ENCODE measurements at places on chromosomes 11 and 22.
A peak's percentile ranks its signal among the peaks of the same experiment; 100 is the strongest.

DNA sequence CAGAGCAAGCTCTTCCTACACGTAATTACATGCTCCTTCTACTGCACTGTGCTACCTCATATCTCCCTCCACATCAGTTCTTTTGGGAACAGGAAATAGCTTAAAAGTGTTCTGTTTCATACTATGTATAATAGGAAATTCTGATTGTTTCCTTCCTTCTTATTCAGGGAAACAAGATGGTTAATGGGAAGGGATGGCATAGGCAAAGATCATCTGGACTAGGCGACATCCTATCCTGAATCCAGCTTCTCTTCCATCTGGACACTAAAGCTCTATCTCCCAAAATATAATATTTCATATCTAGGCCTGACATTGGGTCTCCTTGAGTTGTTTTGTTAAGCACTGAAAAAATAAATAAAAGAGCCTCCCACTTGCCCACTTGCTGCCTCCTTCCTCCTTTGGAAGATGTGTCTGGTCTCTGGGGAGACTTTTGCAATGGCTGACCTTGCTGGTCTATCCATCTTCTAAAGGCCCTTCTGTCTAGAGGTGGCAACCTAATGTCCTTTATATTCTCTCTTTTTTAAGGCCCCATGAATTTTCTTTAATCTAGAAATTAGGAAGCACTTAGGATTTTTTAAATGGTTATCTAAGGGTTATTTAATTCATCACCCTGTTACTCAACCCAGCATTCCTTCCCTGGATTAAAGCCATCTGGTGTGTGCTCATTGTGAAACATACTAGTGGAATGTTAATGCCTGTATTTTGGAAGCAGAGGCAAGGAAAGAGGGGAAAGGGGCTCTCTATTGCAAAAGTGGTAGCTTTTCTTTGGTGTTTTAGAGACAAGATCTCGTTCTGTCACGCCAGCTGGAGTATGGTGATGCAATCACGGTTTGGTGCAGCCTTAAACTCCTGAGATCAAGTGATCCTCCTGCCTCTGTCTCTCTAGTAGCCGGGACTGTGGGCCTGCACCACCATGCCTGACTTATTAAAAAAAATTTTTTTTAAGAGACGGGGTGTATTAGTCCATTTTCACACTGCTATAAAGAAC is 20.6 kb downstream of the CLMP start:
- DNase-seq: peak; percentile 95

DNA sequence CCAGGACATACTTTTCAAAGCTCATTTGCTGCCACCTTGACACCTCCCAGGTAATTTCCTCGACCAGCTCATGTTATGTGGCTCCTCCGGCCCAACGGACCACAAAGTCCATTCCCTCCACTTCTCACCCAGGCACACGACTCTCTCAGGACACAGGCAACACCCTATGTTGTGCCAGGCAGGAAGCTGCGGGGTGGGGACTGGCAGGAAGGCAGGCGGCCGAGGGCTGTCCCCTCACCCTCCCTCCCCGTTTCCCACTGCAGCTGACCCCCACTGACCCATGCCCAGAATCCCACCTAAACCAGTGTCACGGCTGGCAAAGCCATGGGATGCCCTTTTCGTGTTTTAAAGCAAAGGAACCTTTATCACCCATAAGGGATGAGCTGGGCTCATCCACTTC is 20.8 kb downstream of the CELSR1 start:
- DNase-seq: no peak

- DNase-seq: no peak
Measured at GRCh38 chr11:111298413-111299100, at the start of gene POU2AF3. Gene POU2AF3 (plus strand): TSS chr11:111298546. CDS start chr11:111298582, 36 bp downstream.

DNA sequence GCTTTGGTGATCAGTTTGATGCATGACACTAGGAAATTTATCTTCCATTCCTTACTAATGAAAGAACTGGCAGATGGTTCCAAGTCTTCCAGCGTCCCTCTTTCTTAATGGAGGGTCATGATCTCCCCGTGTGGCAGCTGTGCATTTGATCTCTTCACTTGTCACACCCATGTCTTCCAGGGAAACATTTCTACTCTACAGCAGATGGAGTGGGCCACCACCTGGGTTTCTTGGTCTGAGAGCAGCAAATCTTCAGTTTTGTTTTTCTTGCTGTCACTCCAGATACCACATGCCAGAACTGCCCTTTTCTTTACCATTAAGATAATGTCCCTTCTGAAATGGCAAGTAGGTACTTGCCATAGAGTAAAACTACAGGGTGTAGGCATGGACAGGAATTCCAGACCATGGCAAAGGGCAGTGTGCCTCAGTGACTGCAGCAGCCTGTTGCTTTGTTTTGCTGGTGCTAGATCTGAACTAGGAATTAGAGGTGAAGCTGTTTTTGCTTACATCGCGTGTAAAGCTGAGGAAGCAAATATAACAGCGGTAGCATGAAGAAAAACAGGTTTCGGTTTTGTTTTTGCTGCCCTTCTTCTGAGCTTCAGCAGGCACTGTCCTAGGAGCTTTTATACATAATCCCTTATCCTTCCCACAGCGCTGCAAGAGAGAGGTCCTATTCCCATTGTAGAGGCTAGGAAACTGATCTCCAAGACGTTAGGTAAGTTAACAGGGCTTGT is 20.7 kb upstream of the C11orf96 start:
- DNase-seq: no peak

- no peak for DNase-seq
Measured at GRCh38 chr22:35008213-35008612, 57.7 kb upstream of the ISX start.

DNA sequence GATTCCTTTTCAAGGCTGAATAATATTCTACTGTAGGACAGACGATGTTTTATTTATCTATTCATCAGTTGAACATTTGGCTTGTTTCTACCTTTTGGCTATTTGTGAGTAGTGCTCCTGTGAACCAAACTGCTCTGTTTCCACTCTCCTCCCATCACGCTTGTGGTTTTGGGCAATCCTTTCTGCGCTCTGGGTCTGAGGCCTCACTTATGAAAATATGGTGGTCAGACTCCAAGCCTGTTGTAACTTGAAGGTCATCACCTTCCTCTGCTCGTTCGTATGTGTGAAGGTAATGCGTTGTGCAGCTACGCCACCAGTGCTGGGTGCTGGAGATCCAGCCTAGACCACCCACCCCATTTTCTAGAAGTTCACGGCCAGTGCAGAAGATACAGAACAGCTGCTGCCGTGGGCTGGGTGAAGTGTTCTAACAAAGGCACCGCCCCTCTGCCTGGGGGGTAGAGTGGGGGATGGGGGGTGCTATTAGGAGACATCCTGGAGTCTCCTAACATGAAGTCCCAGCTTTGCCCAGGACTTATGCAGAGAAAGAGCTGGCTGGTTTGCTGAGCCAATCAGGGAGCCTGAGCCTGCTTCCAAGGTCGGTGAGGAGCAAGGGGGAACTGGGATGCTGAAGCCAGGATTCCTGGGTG is 21.0 kb downstream of the PTPN5 start:
- DNase-seq: no peak

- no peak for DNase-seq
Measured at GRCh38 chr11:70912226-70912840, 340.0 kb downstream of the SHANK2 start.

GRCh38 chr11:30585125-30585891 is 845 bp downstream of the MPPED2 start:
- DNase-seq: no peak

GRCh38 chr22:24159650-24160049 is 21.6 kb upstream of the SUSD2 start:
- no peak for DNase-seq

DNA sequence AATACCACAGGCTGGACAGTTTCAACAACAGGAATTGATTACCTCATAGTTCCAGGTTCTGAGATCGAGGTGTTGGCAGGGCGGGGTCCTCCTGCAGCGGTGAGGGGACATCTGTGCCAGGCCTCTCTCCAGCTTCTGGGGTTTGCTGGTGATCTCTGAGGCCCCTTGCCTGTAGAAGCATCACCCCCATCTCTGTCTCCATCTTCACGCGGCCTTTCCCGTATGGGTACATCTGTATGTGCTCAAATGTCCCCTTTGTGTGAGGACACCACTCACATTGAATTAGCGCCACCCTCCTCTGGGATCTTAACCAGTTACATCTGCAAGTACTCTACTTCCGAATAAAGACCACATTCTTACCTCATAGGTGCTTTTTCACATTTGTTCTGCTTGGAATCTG is 1029.9 kb downstream of the BRD1 start:
- no peak for DNase-seq

DNA sequence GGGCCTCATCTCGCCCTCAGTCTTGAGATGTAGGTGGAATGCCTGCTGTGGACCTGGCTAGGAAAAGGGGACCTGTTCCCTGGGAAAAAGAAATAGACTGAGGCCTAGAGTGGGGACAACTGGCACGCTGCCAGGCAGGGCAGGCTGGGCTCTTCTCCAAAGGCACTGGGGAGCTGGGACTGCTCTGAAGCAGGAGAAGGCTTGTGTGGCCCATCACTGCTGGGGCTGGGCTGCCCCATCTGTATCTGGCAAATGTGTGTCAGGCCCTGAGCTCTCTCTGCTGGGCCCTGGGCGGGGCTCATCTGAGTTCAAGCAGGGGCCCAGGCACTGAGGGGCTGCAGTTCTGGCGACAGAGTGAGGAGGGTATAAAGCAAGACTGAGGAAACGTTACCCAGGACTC is 32.9 kb downstream of the ARVCF start:
- DNase-seq: no peak

- DNase-seq: no peak
Measured at GRCh38 chr11:47360341-47360740, 7.8 kb upstream of the MYBPC3 start.

GRCh38 chr11:113651023-113651422 is 55.1 kb downstream of the TMPRSS5 start:
- DNase-seq: no peak

- no peak for DNase-seq
Measured at GRCh38 chr11:102361086-102362031, 14.3 kb downstream of the BIRC2 start.

DNA sequence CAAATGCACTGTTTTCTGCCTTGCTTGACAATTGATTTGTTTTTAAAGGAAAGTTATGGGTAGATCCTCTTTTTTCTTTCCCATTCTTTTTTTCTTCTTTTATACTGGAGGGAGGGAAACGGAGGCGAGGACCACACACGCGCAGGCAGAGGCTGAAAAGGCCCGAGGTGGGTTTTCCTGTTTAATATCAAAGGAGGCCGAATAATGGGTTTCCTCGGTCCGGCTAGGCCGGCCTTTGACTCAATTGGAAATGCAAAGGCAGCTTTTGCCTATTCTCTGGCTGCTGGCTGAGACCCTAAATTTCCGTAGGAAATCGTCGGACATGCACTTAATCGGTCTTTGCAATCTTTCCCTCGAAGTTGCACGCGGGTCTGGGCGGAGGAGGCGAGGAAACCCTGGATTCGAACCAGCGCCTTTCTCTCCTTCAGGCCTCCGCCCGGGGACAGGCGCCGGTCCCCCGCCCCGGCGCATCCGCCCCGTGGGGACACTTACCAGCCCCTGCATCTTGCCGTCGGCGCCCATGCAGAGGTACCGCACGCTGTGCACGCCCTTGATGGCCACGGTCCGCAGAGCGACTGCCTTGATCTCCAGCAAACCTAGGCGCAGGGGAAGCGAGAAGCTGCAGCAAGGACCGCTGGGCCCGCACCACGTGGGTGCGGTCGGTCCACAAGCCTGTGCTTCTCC is 911 bp downstream of the FGF19 start:
- DNase-seq: no peak

DNA sequence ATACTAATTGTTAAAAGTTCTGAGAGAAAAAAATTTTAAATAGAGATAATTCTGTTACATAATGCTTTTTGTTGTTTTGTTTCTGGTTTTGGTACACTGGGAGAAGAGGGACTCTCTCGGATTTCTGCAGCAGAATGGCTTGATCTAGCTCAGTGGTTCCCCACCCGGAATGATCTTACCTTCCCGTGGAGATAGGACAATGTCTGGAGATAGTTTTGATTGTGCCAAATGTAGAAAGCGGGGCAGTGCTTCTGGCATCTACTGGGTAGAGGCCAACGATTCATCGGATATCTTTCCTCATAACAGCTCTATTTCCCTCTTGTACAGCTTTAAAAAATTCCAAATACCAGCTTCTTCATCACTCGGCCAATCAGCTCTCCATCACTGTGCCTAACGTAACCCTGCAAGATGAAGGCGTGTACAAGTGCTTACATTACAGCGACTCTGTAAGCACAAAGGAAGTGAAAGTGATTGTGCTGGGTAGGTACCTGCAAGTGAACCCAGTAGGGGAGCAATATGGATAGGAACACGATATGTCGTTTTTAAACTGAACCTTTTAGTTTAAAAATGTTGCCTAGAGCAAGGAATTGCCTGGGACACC is 13.2 kb downstream of the CRTAM start:
- no peak for DNase-seq

DNA sequence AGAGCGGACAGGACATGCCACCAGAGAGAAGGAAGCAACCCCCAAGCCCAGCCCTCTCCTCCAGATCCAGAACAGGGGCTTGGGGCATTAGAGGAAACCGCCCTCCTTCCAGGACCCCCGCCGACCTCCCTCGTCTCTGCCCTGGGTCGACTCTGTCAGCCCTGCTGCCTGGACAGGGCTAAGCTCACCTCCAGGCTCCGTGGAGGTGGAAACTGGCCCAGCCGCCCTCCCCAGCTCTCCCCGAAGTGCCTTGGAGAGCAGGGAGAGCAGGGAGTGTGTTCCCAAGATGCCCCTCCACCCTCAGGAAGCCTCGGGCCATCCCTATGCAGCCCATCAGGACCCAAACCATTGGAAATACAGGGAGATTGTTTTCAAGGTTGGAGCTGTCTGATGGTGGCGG is 26.8 kb downstream of the ANO1 start:
- no peak for DNase-seq

GRCh38 chr11:5229796-5230195 is 2.9 kb upstream of the HBB start:
- DNase-seq: no peak

GRCh38 chr22:20490183-20490940 is 5.2 kb downstream of the KLHL22 start:
- no peak for DNase-seq

DNA sequence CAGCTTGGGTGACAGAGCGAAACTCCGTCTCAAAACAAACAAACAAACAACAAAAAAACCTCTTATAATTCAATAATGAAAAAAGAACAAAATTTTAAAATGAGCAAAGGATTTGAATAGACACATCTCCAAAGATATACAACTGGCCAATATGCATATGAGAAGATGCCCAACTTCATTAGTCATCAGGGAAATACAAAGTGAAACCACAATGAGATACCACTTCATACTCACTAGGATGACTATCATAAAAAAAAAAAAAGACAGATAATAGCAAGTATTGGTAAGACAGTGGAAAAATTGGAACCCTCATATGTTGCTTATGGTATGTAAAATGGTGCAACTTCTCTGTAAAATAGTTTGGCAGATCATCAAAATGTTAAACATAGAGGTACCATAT is 28.7 kb upstream of the BARX2 start:
- DNase-seq: no peak

DNA sequence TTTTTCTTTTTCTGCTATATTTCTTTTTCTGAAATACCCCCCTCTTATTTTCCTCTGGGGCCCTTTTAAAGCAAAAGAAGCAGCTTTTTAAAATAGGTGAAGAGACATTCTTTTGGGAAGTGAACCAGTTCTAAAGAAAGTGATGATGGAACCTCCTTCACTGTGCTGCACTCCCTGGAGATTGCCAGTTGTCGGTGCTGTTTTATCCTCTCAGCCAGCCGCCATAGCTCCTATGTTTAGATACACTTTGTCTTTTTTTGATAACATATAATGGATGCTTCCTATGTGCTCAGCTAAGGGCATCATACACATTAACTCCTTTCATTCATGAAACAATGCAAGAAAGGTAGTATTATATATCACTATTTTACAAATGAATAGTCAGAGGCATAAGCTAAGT is 14.0 kb downstream of the CFAP300 start:
- no peak for DNase-seq

GRCh38 chr22:46754826-46755225 is 7.6 kb upstream of the TBC1D22A start:
- no peak for DNase-seq

GRCh38 chr22:29636751-29637150 is 33.3 kb downstream of the NF2 start:
- DNase-seq: no peak
